Stimulated activated CD4-positive, alpha-beta T cell treated with anti-CD3 and anti-CD28 coated beads, Interleukin-4, amount 100 ng/mL, for 4 hours (primary cell): ENCODE measurements at places on chromosomes 1 and 21.
A peak's percentile ranks its signal among the peaks of the same experiment; 100 is the strongest.

GRCh38 chr1:58982259-58982998 lies 198.6 kb upstream of the JUN start:
- no peak for DNase-seq

DNA sequence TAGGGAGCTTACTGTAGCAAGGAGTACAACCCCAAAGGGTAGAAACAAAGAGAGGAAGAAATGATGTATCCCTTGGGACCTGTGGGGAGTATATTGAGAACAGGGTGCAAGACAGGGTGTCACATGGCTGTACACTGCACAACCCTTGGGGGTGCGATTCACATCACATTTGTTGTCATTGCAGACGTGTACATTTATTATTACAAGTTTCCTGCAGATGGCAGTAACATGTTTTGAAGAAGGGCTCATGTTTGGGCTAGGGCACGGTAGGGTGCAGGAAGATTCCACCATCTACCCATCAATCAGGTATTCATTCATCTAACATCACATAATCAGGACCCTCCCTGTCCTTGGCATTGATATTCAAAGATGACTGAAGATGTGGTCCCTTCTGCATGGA lies 62.5 kb downstream of the NDUFS5 start:
- no peak for DNase-seq

DNA sequence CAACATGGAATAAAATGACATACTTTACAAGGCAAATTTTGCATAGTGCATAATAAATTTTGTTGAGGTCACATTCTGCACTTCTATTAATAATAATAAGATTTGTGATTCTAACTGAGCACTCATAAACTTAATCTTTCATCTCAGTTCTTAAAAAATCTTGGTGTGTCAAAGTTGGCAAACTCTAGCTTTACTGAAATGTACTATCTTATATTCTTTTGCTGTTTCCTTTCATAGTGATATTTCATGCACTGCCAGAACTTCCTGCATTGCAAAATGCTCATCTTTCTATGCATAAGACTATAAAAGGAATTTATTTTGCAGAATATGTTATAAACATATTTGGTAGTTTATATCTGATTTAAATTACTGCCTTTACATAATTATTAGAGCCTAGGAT lies 797.6 kb downstream of the ADGRL2 start:
- no peak for DNase-seq

- DNase-seq = no peak
Measured at GRCh38 chr1:202007304-202007703, 3.1 kb upstream of the ELF3 start.

DNA sequence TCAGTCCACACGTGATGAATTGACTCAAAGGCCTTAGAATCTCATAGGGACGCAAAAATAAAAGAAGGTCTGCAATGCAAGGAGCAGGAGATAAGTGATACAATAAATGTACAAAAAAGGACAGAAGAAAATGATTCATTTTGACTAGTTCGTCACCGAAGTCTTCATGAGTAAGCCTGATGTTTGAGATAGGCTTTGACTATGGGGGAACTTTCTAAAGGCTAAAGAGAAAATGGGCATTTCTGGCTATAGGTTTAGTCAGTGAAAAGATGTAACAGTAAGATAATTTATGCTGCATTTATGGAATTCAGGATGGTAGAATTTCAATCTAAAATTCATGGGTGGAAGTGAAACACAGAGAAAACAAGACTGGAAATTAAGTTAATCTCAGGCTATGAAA lies 163.0 kb downstream of the ADGRL4 start:
- DNase-seq = no peak

GRCh38 chr1:61082311-61083012 lies at the start of gene NFIA:
NFIA (plus strand) TSS chr1:61082561.
- DNase-seq = peak; percentile 7

DNA sequence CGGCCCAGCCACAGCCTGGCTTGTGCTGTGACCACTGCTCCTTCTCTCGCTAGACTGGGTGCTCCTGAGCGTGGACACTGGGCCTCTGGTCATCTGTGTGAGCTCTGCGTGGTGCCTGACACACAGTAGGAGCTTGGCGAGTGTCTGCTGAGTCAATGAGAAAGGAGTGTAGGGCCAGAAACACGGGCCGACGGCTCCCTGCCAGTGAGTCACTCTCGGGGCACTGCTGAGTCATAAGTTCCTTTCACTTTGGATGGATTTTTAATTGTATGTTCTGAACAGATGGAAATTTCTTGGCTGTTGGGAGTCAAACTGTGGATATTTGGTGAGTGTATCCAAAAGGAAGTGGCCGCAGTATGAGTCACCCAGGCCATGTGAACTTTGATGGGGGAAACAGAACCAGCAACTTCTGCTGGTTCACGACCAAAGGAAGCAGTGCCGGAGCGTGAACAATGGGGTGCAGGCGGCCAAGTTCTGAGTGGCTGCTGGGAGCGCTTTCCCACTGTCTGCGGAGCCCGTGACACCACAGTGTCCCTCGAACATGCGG lies 41.0 kb upstream of the COL18A1 start:
- DNase-seq = peak; percentile 31

DNA sequence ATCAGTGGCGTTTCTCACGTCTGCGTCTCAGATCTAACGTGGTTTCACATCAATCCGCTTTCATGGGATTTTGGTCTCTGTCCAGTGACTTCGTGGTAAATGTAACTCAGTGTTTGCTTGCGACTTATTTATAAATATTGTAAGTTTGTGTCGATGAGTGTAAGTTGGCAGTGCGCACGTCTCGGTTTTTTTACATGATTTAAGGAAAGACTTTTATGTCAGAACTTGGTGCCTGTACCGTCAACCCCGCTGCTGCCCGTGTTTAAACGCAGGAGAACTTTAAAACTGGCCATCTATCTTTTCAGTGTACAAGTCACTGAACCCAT lies 1.5 kb downstream of the B3GALT6 start:
- no peak for DNase-seq

- peak; percentile 62 for DNase-seq
Measured at GRCh38 chr1:18820791-18821641, 38.4 kb downstream of the TAS1R2 start.

- DNase-seq = no peak
Measured at GRCh38 chr21:45410865-45411809, 6.2 kb downstream of the COL18A1 start.

- no peak for DNase-seq
Measured at GRCh38 chr21:24298040-24298439, 1309.2 kb downstream of the MRPL39 start.

DNA sequence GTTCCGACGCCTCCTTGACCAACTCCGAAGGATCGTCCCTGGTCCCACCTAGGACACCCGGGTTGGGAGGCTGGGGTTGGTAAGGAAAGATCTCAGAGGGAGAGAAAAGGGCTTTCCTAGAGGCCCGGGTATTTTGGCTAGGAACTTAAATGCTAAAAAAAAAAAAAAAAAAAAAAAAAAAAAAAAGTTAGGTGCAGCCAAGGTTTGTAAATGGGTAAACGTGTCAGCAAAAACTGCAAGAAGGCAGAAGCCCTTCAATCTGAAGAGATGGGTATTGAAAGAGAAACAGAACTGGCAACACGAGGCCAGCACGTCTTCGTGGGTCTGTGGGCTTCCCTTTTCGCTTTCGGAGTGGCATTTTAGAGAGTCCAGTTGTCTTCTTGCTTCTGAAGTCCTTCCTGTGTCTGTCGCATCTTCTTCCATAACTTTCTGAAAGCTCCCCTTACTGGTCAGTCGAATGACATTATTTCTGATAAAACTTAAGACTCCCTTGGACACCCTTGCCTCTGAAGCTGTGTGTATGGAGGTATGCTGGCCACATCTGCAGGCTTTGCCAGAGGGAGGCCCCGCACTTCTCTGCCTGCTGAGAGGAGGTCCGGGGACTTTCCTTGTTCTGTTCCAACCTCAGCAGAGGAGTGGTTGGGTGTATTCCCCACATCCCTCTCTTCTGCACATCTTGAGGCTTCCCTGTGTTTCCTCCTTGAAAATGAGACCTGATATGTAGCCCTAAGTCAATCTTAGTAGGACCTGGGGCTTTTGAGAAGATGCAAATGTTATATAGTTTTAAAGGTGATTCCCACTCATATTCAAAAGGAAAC lies 745 bp downstream of the RCSD1 start:
- DNase-seq = no peak

DNA sequence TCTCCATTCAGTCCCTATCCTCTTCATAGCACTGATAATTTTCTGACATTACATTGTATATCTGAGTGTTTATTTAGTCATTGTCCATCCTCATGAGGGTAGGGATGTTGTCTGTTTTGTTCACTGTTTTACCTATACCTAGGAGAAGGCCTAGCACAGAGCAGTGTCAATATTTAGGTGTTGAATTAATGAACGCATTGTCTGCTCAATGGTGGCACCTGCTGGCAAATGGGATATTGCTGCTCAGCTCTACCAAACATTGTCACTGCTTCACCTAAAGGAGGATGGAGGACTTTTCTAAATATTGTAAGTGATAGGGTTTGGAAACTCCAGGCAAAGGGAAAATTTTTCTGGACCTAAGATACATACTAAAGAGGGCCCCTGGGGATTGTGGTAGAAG lies 243.9 kb downstream of the RRAGC start:
- DNase-seq = no peak

- no peak for DNase-seq
Measured at GRCh38 chr21:23016617-23017016, 2018.4 kb downstream of the NCAM2 start.

DNA sequence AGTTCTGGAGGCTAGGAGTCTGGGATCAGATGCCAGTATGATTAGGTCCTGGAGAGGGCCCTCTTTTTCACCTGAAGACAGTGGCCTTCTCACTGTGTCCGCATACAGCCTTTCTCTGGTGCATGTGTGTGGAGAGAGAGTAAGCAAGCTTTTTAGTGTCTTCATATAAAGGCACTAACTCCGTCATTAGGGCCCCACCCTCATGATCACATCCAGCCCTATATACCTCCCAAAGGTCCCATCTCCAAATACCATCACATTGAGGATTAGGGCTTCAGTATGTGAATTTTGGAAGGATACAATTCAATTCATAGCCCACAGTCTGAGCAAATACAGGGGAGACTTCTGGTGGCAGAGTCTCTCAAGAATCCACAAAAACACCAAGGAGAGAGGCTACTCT lies 176.6 kb downstream of the BACH1 start:
- no peak for DNase-seq

- no peak for DNase-seq
Measured at GRCh38 chr1:197143276-197143675, 3.2 kb downstream of the ASPM start.

GRCh38 chr1:23168079-23168444 lies 594 bp downstream of the LUZP1 start:
- peak; percentile 35 for DNase-seq

- DNase-seq = no peak
Measured at GRCh38 chr1:156121457-156121856, 6.9 kb downstream of the LMNA start.

DNA sequence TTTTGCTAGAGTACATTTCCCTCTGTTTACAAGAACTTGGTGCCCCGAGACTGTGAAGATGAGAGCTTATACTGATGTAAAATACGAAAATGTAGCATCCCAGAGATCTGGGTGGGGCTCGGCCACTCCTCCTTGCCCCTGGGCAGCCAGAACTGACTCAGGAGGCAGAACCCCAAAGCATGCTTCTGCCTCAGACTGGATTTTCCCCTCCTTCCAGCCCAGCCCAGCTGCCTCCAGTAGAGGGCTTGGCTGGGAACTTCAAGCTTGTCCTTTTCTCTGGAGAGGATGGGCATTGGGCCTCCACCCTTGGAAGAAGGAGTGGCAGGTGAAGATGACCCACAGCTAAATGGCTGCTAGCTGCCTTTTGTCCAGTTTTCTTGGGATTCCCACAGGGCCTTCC lies 24.3 kb upstream of the BTG2 start:
- no peak for DNase-seq

DNA sequence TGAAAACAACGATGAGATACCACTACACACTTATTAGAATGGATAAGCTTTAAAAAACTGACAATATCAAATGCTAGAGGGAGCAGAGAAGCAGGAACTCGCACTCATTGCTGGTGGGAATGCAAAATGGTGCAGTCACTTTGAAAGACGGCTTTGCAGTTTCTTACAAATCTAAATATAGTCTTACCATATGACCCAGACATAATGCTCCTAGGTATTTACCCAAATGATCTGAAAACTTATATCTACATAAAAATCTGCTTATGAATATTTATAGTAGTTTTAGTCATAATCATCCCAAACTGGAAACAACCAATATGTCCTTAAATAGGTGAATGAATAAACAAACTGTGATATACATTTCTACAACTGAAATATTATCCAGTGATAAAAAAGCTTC lies 430.9 kb downstream of the MATN1 start:
- no peak for DNase-seq

DNA sequence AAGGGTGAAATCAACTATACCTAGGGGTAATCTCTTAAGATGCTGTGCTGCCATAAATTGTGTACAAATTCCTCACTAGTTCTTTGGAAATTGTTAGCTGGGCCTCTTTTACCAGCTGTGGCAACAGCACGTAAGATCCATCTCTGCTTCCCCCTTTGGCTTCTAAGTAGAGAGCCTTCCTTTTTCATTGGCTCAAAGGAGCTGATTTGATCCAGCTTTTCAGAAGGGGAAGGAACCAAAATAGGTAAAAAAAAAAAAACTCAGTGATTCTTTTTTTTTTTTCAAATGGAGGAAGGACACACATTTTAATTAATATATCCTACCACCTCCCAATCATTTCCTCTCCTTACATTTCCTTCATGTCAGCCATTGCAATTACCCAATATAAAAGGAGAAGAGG lies 4.0 kb upstream of the RCAN1 start:
- no peak for DNase-seq

DNA sequence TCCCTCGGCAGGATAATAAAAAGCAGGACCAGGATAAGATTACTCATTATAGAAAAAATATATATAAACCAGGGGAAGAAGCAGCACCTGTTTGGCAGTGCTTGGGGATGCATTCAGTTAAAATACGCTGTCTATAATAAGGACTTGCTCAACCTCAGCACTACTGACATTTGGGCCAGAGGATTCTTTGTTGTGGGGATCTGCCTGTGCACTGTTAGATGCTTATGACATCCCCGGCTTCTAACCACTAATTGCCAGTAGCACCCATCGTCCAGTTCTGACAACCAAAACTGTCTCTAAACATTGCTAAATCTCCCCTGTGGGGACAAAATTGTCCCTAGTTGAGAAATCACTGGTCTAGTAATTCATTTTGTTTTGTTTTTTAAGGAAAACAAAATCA lies 242.1 kb downstream of the SLC45A1 start:
- no peak for DNase-seq

GRCh38 chr21:39050841-39051587 lies 132.2 kb downstream of the PSMG1 start:
- DNase-seq = no peak

GRCh38 chr1:80424249-80424648 lies 1376.5 kb upstream of the ADGRL2 start:
- no peak for DNase-seq

GRCh38 chr1:8315573-8316475 lies 2.1 kb upstream of the SLC45A1 start:
- DNase-seq = no peak

DNA sequence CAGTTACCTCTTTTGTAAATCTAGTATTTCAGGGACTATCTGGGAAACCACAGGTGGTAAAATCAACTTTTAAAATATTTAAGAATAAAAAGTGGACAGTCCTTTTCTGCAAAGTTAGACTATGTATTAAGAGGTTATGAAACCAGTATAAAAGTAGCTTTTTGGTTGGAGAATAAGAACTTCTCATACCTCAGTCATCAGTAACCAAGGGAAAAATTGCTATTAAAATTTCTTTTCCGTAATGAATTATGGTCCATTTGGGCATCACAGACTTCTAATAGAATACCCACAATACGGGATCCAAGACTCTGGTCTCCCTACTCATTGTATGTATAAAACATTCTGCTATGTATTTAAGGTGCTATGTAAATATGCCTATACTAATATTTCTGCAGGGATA lies 51.9 kb downstream of the ABL2 start:
- no peak for DNase-seq
